Activated CD4-positive, alpha-beta T cell treated with anti-CD3 and anti-CD28 coated beads, Interleukin-10, Interleukin-2, amounts not matched to agents 100 ng/mL and 50 ng/mL, durations not matched to agents 16 hours and 8 hours (primary cell): ENCODE measurements at places on chromosomes 4 and X.

GRCh38 chr4:99324979-99325378, 3.8 kb upstream of the ADH1B start:
- DNase-seq = no peak

GRCh38 chr4:71828470-71828869, 44.6 kb upstream of the GC start:
- no peak for DNase-seq

- DNase-seq = no peak
Observed at GRCh38 chr4:117898496-117898895, 135.8 kb upstream of the NDST3 start.

DNA sequence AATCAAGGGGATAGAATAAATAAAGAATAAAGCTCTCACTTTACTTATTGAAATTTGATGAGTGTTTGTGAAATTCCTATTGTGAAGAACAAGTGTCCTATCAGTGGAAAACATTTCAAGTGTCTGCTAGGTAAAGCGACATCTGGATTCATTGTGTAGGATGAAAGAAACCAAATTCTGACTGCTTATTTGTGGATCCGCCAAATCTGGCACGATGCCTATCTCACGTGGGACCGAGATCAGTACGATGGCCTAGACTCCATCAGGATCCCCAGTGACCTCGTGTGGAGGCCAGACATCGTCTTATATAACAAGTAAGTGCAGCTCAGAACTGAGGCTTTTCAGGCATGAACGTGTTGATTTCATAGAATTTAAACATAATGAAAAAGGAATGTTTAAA, 1.9 kb downstream of the CHRNA9 start:
- no peak for DNase-seq

DNA sequence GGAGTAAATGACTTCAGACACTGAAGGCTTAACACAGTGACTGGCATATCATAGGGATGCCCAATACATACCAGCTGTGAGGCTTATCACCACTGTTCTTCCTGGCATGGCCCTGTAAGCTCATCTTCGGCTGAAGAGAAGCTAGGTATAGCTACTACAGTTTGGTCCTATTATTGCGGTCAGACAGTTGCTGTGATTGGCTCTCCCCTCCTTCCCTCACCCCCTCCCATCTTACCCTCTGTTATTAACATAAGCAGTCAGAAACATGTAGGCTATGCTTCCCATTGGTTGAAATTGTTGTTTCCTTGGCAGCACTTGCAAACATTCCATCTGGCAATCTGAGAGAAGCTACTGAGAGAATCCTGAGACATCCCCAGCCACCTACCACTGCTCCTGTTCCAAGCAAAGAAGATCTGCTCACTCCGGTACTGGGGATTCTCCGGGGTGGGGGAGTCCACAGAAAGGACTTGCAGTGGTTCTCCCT, at the start of gene AKAP14:
Gene AKAP14 (plus strand): TSS at position 51 of the 484 bp plus-strand sequence. CDS start 7,331 bp downstream, outside the sequence.
- DNase-seq = no peak

DNA sequence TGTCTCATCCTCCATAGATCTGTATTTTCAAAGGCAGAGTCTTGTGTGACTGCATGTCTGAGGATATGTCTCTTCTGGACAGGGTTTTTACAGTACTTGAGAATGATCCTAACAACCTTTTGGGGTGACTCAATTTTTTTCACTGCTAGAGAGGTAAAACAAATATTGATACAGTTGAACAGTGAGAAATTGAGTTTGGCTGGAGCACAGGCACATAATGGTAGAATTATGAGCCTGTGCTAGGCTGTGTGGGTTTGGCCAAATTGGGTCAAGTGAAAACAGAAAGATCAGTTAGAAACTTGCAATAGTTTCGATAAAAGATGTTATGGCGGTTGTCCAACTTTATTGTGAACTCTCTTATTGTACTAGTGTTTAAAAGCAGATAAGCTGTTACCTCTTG, 23.3 kb upstream of the EOLA2 start:
- no peak for DNase-seq

DNA sequence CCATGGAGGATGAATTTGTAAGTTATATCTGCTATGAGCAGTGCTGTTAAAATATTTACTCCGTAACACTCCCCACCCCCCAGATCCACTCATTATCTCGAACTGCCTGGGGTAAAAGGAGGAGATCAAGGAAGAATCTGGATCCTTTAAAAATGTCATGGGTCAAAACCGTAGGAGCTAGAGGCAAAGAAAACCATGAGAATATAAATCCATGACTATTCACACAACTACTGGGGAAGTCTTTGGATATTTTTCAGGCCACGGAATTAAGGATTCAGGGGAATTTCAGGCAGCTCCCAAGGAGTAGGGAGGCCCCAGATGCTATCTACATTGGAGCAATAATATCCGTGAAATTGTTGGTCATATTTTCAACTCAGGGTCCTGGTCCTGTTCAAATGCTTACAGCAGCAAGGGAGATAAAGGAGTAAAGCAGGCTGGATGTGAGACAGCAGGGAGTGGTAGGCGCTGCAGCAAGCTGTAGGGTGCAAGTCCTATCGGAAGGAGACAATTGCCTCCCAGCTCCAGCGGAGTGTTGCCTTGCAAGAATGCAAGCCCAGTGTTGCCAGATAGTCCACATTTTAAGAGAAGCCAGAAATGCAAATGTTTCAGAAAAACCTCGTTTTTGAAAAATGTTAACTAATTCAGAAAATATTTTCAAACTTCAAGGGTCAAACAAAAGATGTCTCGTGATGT, 116.2 kb upstream of the KIT start:
- no peak for DNase-seq

DNA sequence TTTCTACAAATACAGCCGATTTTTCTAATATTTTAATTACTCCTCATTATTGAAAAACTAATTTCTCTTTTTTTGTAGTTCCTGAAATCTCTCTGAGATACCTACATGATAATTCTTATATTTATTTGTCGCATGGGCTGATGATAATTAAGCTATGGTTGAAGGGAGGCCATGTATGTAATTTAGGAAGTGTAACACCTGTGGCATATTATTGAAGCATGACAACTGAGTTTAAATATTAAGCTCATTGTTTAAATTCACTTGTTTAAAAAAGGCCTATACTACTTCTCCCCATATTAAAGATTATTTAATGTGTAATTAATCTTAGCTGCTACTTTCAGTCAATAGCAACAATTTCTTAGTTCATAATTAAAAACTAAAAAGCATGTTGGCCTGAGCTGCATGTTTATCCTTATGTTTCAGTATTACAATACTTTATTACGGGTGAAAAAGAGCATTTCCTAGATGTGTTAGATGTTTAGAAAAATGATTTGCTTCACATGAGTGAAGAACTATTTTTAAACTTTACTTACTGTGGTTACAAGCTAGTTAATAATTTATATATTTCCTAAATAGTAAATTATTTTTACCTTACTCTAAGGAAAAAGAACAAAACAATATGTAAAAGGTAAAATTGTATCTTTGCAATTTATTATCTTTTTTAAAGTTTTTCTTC, 122.4 kb downstream of the RAP1GDS1 start:
- DNase-seq = no peak

DNA sequence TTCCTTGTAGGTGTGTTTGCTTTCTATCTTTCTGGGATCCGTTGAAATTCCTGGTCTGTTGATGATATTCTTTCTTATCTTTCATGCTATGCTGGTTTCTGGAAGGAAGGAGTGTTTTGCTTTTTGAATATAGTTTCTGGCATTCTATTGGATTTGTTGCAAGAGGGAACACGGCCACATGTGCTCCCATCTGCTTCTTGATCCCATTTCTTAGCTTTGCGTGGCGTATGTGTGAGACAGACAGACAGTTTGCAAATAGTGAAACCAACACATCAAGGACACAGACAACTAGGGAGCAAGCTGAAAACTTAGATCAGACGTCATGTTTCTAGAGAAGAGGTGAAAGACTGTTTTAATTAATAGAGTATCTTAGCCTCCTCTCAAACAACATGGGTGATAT, 261.9 kb upstream of the PUDP start:
- no peak for DNase-seq

GRCh38 chr4:36432586-36432985, 151.2 kb downstream of the DTHD1 start:
- no peak for DNase-seq

- DNase-seq = no peak
Observed at GRCh38 chr4:78737973-78738372, 38.2 kb upstream of the BMP2K start.

GRCh38 chr4:138204507-138204906, 37.6 kb downstream of the SLC7A11 start:
- DNase-seq = no peak

GRCh38 chr4:154126276-154126675, 337.4 kb upstream of the SFRP2 start:
- no peak for DNase-seq

DNA sequence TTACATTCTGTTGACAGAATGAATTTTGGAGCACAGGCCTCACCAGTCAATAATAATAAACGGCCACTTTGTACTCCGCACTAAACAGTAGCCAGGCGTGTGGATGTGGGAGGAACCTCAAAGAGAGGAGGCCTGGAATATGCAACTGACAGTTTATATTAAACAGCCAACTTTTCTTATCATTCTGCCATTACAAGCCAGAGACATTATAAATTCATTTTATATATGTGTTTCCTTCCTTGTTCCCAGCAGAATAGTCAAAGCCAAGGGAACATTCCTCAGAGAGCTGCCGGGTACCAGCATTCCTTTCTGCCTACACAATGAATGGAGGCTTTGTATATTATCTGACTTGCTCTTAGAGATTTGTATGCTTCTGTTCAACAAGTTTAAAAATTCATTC, 436.5 kb upstream of the FTHL17 start:
- no peak for DNase-seq

GRCh38 chrX:27619459-27619858, 29.3 kb downstream of the DCAF8L2 start:
- DNase-seq = no peak

DNA sequence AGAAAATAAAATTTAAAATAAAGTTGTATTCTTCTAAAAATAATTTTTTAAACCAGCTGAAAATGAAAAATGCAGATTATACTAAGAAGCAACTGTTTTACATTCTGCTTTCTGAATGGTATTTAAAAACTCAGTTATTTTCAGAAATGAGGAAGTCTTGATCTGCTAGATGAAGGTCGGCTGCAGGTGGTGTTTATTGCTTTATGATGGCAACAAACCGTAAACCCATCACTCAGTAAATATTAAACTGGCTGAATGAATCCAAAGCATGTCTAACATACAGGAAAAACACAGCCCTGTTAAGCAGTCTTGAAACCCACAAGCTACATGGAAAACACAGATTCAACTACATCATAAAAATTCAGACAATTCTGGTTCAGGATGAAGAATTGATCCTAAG, 29.3 kb downstream of the DYNLT3 start:
- DNase-seq = no peak

DNA sequence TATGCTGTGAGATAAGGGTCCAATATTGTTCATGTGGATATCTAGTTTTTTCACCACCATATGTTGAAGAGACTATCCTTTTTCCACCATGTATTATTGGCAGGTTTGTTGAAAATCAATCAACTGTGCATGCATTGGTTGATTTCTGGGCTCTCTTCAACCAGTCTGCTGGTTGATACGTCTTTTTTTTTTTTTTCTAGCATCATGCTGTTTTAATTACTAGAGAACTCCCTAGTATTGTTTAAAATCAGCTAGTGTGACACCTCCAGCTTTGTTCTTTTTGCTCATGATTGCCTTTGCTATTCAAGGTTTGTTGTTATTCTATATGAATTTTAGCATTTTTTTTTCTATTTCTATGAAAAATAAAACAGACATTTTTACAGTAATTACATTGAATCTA, 123.9 kb downstream of the SLC7A11 start:
- no peak for DNase-seq

- no peak for DNase-seq
Observed at GRCh38 chrX:11438767-11439166, 145.6 kb downstream of the AMELX start.

DNA sequence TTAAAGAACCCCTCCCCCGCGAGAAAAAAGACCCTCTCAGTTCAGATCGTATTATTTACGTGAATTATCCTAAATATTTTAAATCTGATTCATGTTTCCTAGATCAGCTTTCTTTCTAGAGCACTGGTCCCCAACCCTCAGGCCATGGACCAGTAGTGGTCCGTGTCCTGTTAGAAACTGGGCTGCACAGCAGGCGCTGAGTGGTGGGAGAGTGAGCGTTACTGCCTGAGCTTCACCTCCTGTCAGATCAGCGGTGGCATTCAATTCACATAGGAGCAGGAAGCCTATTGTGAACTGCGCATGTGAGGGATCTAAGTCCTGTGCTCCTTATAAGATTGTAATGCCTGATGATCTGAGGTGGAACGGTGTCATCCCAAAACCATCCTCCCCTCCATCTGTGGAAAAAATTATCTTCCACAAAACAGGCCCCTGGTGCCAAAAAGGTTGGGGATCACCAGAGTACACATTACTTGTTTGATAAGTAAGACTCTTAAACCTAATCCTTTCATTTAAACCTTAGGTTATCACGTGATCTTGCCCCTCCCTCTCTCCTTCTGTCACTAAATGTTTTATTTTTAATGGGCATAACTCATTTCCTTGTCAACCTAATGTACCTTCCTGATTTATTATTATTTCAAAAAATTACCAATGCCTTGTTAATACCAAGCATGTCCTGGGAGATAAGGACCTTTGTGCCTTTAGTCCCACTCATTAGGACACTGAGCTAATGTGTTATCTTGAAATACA, 442.9 kb downstream of the TLL1 start:
- DNase-seq = no peak

GRCh38 chr4:53592122-53592521, 836 bp upstream of the LNX1 start:
- no peak for DNase-seq

- DNase-seq = no peak
Observed at GRCh38 chr4:126004941-126005340, 690.2 kb downstream of the FAT4 start.
